ENCODE measurements at places on chromosomes 3 and 15. TPM values are rescaled to one million over a fixed set of nuclear protein-coding genes. Genes with fewer than 3 reads are reported as not detected.

ISL2 gene
- 5.1 TPM for total RNA-seq

IL16 gene
- not detected for total RNA-seq

- no peak for DNase-seq
Measured at GRCh38 chr15:33313491-33313890, 2.7 kb downstream of the RYR3 start.

GJD2 gene
- not detected for total RNA-seq

GRCh38 chr3:158925828-158926494 lies 124.1 kb downstream of the MFSD1 start:
- no peak for DNase-seq

UQCC5 gene
- total RNA-seq = 26.6 TPM

DNA sequence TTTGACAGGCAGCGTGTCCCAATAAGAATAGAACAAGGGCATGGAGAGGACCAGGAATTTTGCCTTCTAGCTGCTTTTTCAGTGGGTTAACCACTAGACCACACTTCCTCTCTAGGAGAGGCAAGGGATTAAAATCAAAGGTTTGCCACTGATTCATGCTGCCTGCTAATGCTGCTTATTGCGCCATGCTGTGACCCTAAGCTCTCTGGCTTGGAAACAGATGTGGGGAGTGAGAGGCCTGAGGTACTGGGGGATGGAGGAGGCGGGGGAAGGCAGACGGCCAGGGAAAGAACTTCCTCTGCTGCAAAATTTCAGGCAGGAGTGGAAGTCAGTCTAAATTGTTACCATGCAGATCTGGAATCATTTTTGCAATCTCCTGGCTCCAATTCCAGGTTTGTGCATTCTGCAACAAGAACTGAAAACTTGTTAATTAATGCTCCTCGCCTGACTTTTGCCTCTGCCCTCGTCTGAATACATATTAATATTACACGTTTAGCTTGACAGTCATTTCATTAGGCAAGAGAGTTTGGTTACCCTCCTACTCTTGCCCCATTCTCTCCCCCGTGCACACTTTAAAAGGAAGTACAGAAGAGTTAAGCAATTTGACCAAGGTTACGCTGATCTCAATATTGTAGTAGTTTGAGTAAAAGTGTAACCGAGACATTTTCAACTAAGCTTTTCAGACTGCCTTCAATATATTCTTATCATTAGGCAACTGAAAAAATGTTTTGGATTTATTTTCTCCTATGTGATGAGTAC lies 121.7 kb upstream of the SPRED1 start:
- DNase-seq = peak; percentile 96

CYFIP1 gene
- total RNA-seq = 132 TPM

TLR9 gene
- not detected for total RNA-seq

DNA sequence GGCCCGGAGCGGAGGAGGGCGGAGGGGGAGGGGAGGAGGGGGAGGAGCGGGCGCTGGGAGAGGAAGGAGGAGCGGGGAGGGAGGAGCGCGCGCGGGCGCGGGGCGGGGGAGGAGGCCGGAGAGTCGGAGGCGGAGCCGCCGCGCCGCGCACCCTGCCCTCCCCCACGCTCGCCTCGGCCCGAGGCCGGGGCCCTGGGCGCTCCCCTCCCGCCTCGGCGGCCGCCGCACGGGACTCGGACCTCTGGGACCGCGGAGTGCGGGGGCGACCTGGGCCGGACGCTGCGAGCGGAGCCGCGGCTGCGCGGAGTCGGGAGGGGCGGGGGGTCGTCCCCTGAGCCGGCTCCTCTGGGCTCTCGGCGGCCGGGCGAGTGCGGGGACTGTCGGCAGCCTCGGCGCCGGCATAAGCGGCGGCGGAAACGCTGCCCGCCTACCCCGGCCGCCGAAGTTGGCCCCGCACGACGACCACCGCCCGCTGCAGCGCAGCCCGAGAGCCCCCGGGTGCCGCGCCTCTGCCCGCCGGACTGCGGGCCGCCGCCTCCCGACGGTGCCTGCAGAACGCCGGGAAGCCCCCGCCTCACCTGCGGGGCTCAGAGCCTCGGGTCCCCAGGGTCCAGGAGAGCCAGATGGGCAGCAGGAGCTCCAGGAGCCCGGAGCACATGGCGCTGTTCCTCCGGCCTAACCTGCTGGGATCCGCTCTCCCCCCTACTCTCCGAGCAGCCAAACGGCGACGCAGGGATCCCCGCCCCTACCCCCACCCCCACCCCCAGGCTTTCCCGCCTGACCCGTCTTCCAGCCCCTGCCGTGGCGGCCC lies 406 bp upstream of the GABRB3 start:
- no peak for DNase-seq

DNA sequence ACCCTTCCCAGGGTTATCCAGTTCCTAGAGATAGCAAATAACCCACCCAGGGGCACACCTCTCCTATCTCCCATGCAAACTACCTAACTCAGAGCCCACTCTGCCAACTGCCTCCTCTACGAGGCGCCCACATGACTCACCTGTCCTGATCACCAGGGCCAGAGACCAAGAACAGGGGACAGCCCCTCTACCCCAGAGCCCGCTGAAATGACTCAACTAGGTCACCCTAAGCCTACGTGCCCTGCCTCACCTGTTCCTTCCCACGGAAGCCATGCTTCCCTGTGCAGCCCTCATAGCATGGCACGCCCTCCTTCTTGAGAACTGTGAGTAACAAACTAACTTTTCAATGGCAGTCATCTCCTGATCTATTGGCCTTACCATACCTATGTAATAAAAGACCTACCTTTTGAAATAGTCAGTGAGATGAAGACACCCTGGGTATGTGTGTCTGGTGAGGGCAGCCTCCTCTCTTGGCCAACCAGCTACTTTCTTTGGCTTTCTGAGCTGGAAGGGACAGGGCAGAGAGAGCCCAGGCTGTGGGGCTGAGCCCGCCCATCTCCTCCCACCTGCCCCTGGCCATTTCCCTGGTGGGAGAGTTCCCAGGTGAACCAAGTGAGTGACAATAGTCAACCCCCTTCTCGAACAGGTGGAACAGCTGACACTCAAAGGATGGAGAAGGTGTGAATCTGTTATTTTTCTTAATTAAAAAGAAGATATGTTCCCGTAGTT lies 25.5 kb upstream of the PRR23E start:
- DNase-seq = no peak

ADAMTS7 gene
- 0.42 TPM for total RNA-seq

DNA sequence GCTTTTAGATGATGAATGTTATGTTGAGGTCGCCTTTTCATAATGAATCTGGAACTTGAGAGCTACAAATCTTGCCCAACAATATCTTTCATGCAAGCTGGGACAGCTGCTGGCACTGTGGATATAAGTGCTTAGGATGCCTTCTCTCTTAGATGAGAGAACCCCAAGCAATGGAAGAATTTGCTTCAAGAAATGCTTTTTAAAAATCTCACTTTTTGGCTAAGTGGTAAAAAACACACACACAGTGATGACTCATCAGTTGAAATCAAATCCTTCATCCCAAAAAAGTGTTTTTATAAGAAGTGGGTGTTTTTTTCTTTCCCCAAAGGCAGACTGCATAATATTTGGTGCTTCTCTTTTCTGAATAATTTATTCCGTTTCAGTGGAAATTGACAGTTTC lies 38.4 kb upstream of the GALNT15 start:
- peak; percentile 36 for DNase-seq

SMCO1 gene
- not detected for total RNA-seq

DNA sequence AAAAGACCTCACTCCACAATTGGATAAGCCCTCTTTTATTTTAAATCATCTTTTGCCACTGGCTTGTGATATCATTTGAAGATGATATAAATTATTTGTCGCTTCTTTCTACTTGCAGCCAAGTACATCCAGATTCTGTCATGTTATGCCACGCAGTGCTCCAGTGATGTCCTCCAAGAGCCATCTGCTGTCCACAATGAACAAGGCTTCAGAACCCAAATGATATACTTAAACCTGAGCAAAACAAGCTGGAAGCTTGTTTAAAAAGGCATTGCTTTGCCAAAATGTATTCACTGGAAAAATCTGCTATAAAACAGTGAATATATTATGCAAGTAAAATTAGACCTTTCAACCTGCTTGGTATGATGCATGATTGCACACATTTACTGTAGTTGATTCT lies 58.8 kb upstream of the ARL6 start:
- no peak for DNase-seq

DNA sequence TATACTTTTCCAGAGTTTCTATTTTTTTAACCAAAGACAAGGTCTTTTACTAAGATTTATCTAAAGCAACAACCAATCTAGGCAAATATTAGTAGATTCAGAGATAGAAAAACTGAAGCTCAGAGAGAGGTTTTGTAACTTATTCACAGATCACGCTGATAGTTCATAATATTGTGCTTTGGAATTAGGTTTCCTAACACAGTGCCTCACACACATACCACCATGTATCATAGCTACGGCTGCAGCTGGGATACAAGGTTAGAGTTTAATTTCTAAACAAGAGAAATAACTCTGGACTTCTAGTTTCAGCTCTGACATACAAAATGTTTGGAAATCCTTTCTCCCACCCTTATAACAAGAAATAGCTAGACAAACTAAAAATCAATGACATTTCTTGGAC lies 565.7 kb downstream of the PYDC2 start:
- DNase-seq = no peak
